ENCODE measurements at places on chromosomes 3 and 15.

- no peak for DNase-seq
Measured at GRCh38 chr15:97929456-97930229, 30.9 kb upstream of the ARRDC4 start.

GRCh38 chr3:107954845-107955244 lies 136.0 kb downstream of the CD47 start:
- no peak for DNase-seq

GRCh38 chr3:183584246-183584913 lies 28.9 kb upstream of the KLHL6 start:
- DNase-seq, result no peak

DNA sequence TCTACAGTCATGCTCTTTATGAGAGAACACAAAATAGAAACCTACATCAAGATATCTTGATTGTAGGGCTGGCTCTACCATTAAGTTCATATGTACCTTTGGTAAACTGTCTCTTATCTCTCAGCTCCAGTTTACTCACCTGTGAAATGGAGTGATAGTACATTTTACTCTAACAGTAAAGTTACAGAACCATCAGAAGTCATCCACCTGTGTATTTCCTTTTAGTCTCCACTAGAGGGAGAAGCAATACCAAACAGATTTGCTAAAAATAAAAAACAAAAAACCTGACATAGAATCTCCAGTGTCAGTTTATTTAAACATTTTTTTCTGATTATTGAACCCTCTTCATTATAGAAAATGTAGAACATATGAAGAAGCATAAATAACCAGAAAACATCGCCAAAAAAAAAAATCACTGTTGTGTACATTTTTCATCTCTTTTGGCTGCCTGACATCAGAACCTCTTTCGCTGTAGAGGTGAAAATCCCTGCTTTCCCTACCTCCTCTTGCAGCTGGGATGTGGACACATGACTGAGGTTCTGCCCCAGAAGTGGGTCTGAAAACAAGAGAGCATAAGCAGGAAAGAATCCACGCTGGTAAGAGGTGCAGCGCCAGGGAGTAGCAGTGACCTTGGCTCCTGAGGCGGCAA lies 48.7 kb upstream of the WDR72 start:
- peak; percentile 23 for DNase-seq

DNA sequence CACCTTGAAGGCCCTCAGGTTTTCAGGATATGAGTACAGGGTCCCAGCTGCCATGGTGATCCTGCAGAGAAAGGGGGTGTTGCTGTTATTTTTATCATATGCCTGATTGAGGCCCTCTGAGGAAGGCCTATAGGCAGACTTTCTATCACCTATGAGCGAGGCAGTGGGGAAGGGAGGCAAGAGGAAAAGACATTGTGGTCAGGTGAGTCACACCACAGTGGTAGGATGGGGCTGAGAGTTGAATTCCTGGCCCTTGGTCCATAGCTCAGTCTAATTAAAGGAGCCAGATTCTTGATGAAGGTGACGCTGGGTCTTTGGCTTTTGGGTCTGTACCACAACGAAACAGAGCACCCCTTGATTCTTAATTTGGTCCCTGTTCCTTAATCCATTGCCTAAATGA lies 72.7 kb downstream of the ZNF621 start:
- DNase-seq, result no peak

GRCh38 chr15:22228101-22228762 lies 147.9 kb downstream of the OR4M2 start:
- no peak for DNase-seq

- DNase-seq, result no peak
Measured at GRCh38 chr15:84987949-84988624, 6.4 kb downstream of the PDE8A start.

GRCh38 chr3:9316881-9317361 lies 45.9 kb upstream of the THUMPD3 start:
- DNase-seq, result no peak

GRCh38 chr3:134052370-134052769 lies 22.6 kb upstream of the SLCO2A1 start:
- DNase-seq, result no peak

DNA sequence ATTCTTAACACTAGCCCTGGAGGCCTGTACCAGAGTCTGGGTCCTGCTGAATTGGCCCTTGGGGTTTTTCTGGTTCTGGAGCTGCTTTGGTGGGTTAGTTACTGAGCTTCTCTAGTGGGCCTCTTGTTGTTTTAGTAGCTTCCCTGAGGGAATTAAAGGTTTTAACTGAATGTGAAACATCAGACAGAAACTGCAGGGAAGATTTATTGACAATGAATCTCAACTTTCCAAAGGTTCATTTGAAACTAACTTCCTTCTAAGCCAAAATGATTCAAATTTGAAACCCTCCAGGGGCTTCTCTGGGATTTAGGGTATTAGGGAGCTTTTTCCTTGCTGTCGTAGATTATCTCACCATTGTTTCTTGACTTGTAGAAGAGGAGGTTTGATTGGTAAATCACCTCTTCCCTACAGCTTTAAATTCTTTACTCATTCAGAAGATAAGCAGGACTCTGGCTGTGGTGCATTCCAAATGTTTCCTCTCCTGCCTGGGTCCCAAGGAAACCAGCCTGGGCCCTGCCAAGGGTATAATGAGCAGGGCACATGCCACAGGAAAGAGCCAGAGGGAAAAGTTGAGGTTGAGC lies 71.0 kb downstream of the TP63 start:
- DNase-seq, result no peak

DNA sequence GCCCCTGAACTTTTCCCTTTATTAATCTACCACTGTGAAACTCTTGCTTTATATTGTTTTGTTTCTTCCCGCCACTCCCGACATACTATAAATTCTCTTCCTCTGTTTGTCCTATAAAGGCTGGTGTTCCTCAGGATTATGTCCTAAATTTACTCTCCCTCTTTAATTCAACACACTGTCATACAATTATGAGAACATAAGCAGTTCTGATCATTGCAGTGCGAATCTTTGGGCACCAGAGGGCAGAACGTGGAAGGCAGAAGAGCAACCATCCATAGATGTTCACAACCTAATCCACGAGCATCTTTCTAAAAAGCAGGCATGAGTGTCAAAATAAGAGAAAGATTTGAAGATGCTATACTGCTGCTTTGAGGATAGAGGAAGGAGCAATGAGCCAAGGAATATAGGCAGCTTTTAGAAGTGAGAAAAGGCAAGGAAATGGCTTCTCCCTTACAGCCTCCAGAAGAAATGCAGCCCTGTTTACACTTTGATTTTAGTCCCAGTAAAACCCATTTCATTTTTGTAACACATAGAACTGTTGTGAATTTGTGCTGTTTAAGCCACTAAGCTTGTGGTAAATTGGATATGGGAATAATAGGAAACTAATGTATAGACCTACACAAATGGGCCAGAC lies 179.4 kb downstream of the GBE1 start:
- DNase-seq, result peak; percentile 14

DNA sequence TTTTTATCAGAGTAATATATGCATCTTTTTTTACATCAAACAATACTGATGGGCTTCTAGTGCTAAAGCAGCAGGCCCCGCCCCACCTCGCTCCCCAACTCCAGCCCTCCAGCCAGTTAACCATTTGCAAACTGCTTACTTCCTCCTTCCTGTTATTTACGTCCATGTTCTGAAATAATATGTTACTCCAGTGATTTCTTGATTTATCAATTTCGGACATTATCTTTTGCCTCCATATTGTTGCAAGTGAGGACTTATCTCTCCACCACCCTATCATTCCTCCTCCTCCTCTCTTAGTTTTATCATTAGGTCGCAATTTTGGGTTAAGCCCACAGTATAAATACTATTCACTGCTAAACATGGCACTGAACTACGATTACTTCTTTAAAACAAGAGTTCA lies 39.5 kb downstream of the ZNF710 start:
- no peak for DNase-seq

DNA sequence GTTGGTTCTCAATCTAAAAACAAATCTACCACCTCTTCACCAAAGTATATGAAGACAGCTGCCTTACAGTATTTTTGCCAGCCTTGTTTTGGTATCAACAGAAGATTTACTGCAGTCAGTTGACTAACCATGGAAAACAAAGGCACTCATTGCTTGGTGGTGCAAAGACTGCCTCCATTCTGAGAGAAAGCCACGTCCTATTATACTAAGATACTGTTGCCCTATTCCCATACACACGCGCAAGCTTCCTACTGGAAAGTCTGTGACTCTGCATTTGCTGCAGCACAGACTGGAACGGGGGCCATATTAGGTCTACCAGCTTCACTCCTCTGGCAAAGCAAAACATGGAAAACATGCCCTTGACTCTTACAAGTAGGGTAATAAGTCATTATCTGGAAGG lies 18.0 kb downstream of the MTMR10 start:
- no peak for DNase-seq

GRCh38 chr3:59153648-59154047 lies 103.8 kb upstream of the CFAP20DC start:
- DNase-seq, result no peak

- DNase-seq, result no peak
Measured at GRCh38 chr3:94494992-94495391, 432.1 kb downstream of the NSUN3 start.

GRCh38 chr3:117622171-117622841 lies 912.7 kb downstream of the TUSC7 start:
- peak; percentile 53 for DNase-seq

GRCh38 chr15:28943611-28944230 lies 57.9 kb downstream of the APBA2 start:
- no peak for DNase-seq

DNA sequence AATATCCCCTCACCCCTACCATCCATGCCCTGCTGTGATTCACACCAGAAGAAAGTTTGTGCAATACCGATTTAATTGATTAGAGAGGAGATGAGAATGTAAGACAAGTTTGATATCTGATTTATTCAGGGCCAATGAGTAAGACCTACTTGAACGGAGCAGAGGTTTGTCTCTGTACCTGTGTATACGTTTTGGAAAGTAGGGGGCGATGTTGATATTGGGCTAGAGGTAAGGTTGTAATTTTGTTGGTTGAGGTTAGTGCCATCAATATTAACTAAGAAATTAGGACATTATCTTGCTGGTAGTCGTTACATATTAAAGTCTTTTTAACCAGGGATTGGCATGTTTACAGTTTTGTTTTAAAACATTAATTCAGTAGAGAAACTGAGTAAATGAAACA lies 20.5 kb downstream of the EAF2 start:
- peak; percentile 6 for DNase-seq

DNA sequence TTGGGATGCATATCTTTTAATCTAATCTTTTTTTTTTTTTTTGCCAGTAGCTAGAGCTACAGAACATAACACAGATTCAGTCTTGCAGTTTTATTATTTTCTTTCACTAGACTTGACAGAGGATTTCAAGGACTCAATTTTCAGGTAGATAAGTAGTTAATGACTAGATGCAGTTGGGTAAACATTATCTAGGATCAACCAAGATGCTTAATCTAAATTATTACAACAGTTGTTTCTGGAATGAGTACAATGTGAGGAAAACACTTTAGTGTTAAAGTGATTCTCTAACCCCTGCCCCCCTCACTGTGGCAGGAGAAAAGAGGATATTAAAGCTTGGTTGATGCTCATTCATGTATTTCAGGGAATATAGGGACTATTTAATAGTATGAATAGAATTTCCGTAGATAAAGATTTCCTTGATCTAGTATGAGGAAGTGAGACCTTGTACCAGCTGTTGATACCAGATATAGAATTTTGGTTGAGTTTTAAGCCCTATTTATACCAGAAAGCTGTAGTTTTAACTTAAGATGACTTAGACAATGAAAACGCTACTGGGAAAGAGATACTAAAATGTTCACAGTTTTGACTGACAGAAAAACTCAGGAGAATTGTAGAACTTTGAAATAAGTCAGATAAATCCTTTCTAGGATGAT lies 389.0 kb upstream of the C2CD4B start:
- DNase-seq, result no peak

DNA sequence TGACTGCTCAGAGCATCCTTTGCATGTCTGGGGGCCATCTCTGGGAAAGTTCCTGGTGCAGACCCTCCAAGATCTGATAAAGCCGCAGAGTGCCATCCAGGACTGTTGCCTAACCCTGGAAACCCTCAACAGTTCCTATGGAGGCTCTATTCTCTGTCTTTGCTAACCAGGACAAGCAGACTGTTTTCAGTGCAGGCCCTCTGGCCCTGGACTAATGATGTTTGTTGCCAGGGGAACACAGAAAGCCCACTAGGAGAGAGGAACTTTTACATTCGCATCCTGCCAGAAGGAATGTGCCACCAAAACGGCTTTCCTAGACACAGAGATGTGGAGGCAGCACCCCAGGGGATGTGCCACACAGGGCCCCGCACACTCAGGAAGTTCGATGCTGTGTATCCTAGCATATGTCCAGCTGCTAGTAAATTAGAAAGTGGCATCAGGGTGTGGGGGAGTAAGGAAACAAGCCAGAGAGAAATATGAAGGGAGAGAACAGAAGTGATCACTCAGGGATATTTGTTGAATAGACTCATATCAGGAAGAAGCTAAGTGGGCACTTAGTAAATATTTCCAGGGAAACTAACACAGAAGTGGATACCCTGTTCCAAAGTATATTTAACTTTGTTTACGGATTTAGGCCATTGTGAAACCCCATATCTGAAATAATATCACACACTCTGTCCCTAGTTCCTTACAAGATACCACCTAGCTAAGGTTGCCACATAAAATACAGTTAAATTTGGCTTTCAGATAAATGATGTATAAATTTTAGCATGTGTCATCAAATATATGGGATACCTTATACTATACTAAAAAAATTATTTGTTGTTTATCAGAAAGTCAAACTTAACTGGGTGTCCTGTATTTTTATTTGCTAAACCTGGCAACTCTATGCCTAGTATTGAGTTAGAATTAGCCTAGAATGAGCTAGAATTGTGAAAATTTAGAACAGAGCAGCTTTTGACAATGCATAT lies 29.9 kb upstream of the TMOD3 start:
- no peak for DNase-seq

Data from H4 (cell line).